ENCODE measurements at places on chromosomes 3 and 15.
A peak's percentile ranks its signal among the peaks of the same experiment; 100 is the strongest.

GRCh38 chr3:170563712-170564423, 22.0 kb downstream of the SLC7A14 start:
- peak; percentile 23 for DNase-seq

DNA sequence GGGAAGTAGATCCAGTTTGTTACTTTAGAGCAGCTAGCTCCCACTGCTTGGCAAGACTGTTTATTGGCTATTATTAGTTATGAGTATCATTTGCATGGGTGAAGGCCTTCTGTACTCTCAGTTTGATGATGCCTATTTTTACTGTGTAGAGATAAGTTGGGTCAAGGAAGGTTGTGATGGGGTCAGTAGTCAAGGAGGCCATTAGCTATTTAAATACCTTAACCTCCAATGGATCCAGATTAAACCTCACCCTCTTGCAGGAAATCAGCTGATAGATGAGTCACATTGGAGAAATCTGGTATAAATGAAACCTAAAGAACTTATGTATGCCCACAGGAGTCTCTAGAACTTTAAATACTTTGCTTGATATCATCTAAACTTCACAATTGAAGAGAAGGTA, 45.0 kb downstream of the THBS1 start:
- peak; percentile 3 for DNase-seq

DNA sequence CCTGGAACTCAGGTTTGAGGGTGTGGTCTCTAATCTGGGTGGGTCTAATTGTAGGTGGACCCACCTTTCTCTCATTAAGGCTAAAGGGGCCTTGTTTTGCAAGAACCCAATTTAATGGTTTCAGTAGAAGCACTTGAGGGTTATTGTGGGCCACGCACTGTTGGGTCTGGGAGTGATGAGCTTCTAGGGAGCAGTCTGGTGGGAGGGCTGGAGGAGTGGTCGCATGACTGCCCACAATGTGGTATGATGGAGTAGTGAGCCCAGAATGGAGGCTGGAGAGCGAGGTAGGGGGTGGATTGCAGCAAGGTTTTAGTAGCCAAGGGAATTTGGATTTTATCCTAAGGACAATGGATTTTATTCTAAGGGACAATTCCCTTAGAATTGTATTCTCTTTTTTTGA, 2.7 kb downstream of the TATDN2 start:
- no peak for DNase-seq

GRCh38 chr15:78927077-78927790, 17.6 kb downstream of the CTSH start:
- peak; percentile 80 for DNase-seq

GRCh38 chr3:25283613-25284012, 144.4 kb upstream of the RARB start:
- no peak for DNase-seq

- DNase-seq: no peak
Measured at GRCh38 chr3:191393146-191393545, 62.8 kb upstream of the UTS2B start.

DNA sequence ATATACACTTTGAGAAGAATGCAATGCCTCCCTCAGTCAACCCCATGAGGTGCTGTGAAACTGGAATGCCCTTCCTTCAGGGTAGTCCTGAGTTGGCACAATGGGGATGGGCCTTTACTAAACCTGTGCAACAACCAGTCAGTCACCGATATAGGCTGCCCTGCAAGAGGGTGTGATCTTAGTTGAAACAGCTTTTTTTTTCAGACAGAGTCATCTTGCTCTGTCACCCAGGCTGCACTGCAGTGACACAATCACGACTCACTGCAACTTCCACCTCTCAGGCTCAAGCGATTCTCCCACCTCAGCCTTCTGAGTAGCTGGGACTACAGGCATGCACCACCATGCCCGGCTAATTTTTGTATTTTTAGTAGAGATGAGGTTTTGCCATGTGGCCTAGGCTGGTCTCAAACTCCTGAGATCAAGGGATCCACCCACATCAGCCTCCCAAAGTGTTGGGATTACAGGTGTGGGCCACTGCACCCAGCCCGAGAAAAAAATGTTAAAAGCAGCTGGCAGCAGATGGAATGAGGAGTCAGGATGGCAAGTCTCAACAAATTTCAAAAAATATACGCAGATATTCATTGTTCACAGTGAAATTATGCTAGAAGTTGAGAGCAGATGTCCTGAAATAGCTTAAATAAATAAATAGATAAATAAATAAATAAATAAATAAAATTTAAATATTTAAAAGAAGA, 31.8 kb downstream of the MYO5A start:
- peak; percentile 72 for DNase-seq

- DNase-seq: no peak
Measured at GRCh38 chr3:42640129-42640528, 13.4 kb upstream of the ZBTB47 start.

GRCh38 chr15:62752657-62753517, 289.7 kb upstream of the TPM1 start:
- no peak for DNase-seq

DNA sequence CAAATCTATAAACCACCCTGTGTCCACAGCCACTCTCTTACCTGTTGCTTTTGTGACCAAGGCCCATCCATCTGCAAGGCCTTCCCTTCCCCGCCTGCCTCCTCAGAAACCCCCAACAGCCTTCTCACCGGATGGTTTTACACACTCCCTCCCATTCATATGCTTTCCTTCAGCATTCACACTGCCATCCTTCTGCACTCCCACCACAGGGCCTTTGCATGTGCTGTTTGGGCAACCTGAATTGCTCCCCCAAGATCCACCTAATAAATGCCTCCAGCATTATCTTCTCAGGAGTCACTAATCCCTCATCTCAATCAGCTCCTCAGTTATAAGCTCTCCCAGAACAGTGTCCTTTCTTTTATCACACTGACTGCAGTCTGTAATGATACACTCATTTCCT, 6.0 kb downstream of the CLEC3B start:
- DNase-seq: no peak

DNA sequence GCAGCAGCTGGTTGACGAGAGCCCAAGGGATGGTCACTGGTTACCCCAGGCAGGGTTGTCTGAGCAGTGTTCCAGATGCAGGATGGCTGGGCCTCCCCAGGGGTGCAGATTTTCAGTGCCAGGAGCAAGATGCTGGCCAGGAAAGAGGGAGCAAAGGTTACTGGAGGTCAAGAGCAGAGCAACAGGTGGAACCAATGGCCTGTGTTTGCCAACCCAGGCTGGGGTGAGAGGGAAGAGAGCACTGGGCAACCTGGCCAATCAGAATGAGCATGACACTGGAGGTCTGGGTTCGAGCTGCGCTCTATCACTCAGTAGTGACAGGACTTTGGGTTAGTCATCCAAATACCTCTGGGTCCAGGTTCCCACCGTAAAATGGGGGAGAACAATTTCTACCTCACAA, 90.6 kb upstream of the TLE3 start:
- no peak for DNase-seq

DNA sequence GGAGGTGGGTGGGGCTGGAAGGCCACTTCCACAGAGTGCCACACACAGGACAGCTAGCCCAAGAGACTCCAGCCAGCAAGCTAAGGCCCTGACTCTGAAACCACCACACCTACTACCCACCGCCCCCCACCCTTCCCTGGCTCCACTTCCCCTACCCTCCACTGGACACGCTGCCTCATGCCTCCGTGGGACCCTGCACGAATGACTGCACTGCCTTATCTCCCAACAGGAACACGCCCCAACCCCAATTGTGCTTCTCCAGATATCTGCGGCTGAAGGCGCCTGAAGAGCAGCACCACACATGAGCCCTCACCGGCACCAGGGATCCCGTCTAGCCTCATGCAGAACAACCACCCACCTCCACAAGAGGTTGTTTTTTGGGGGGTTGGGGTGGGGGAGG, 2.7 kb downstream of the LINGO1 start:
- no peak for DNase-seq

GRCh38 chr3:12797124-12797891, 828 bp downstream of the CAND2 start:
- no peak for DNase-seq

- no peak for DNase-seq
Measured at GRCh38 chr3:117097351-117097750, 387.8 kb downstream of the TUSC7 start.

DNA sequence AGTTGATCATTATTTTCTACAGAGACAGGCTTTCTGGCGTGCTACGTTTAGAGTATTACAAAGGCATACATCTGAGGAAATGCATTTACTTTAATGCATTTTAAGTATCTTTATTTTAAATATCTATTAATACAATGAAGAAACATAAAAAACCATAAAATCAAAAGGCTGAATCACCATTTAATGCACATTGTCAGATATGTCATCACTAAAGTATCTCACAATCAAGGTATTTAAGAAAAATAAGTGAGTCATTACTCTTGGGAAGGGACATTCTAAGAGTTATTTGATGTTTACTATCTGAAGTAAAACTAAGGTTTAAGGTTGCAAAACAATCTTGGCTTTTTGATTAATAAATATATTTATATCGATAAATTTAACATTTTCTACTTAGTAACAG, 102.2 kb downstream of the CTNNB1 start:
- DNase-seq: no peak

DNA sequence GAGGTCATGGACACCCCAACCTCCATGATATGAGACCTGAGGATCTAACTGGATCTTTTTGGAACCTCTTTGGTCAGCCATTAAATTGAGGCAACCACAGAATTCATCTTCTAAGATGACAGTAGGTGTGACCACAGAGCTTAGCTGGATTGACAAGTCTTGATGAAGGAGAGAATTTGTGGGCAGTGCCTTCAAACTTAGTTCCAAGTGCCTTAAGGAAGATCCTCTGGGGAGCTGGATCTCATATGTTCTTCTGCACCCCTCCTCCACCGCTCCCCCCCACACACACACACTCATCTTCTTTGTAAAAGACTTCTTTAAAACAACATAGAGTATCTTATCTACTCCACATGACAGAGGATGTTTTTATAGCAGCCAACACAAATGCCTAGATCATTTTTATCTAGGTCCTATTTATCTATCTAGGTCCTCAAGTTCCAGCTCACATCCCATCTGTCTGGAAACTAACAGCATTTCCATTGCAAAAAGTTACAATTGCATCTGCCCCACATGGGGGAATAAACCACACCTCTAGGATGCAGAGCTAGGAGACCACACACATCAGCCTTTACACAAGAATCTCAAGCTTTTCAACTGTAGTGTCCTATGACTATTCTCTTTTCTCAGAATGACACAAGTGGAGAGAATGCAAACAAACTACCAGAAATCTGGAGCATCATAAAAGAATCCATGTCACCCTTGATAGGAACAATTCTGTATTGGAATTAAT, 37.4 kb downstream of the WWTR1 start:
- no peak for DNase-seq

- DNase-seq: no peak
Measured at GRCh38 chr3:17133632-17134545, 249.1 kb downstream of the PLCL2 start.

GRCh38 chr3:113914646-113915045, 33.2 kb upstream of the ZDHHC23 start:
- DNase-seq: no peak

DNA sequence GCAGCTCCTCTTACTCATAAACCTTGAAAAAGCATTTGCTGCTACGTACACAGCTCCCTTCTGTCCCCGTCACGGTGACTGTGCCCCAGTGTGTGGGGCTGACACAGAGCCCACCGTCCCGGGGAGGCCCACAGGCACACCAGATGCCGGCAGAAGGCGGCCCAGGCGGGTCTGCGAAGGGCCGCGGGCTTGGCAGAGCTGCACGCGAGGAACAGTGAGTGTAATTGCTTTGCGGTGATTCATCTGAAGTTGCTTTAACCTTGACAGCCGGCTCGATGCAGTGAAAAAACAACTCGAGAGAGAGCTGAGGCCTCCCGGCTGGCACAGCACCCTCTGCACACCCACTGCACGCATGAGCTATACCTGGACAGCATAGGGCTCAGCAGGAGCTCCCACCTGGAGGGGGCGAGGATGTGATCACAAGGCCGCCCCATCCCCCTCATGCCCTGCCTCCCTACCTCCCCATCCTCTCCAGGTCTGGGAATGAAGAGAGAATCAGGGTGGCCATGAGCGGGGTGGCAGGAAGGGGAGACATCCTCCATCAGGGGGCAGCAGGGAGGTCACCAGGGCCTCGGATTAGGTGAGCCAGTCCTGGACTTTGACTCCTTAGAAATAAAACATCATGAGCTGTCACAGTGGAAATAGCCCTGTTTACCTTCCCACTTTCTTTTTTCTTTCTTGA, 172.7 kb downstream of the MEGF11 start:
- no peak for DNase-seq

DNA sequence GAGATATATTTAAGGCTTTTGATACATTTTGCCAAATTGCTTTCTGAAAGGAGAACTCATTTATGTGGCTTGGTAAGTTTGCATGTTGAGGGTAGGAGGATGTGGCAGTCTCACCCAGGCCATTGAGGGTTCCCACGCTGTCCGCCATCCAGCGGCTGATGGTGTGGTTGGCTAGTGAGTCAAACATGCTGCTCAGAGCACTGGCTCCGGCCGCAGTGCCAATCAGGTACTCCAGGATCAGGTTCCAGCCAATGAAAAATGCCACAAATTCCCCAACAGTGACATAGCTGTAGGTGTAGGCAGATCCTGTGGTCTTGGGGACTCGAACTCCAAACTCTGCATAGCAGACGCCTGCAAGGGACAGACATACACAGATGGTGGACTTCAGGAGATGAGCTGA, 82.3 kb downstream of the CLDN11 start:
- DNase-seq: no peak

DNA sequence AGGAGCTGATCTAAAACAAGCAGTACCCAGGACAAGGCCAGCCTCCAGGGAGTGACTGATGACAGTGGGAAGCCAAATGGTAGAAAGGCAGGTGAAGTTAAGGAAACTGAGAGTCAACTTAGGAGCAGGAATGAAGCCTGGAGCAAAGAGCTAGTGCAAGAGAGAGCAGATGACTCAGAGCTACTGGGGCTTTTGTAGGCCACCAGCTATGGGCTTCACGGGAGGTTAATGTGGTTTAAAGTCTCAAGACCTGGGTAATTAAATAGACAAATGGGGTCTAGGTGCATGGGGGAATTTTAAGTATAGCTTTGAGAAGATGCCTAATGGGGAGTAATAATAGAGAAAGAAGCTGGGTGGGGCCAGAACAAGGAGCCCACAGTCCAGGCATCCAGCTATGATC, 3.1 kb downstream of the CD86 start:
- DNase-seq: peak; percentile 53

GRCh38 chr3:172132159-172132586, 92.8 kb downstream of the FNDC3B start:
- DNase-seq: no peak

GRCh38 chr3:153129426-153129825, 32.6 kb upstream of the RAP2B start:
- DNase-seq: no peak

GRCh38 chr3:45607790-45608189, 13.2 kb downstream of the LIMD1 start:
- DNase-seq: no peak

- no peak for DNase-seq
Measured at GRCh38 chr15:62625429-62626033, 417.0 kb upstream of the TPM1 start.

GRCh38 chr3:136300444-136300843, 50.3 kb downstream of the PCCB start:
- no peak for DNase-seq

- peak; percentile 27 for DNase-seq
Measured at GRCh38 chr3:184691397-184692231, 20.2 kb downstream of the MAGEF1 start.

Data from inflammatory macrophage treated with lipopolysaccharide for 4 hours (primary cell).